ENCODE measurements at places on chromosomes 5 and 9.

GRCh38 chr9:35258660-35259474 is 97.1 kb downstream of the UNC13B start:
- DNase-seq = peak; percentile 19

- peak; percentile 59 for DNase-seq
Observed at GRCh38 chr9:120394058-120394669, 185.8 kb downstream of the CDK5RAP2 start.

GRCh38 chr5:141234109-141234667 is 11.0 kb upstream of the PCDHB15 start:
- no peak for DNase-seq

DNA sequence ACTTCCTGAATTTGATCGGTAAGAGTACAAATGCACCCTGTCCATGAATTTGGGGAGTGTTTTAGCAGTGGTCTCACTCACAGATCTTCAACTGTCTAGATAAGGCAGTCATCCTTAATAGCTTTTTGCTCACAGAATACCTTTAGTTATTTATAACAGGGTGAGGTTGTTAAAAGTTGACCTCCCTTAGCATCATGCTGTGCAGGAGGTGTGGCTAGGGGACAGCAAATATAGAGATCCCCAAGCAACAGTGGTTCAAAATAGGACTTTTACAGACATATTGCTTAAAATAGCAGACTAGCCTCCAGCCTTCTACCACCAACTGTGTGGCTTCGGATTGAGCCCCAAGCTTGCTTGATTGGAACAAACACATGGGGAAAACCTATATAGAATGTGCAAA is 724.4 kb downstream of the TLE1 start:
- DNase-seq = no peak

DNA sequence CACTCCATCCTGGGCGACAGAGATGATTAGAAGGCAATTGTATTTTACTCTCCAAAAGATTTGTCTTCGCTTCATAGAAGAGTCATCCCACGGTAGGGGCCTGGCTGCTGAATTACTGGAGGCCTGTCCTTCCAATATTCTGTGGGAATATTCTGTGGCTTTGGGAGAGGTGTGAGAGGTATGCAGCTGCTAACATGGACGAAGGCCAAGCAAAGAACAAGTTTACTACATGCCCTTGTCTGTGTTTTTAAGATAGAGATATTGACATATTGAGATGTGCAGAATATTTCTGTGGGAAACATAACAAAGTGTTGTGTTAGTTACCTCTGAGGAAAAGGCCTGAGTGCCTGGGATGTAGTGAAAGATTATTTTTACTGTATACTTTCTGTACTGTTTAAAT is 71.8 kb upstream of the SMIM15 start:
- DNase-seq = no peak

GRCh38 chr9:14103115-14103514 is 210.8 kb downstream of the NFIB start:
- DNase-seq = no peak

- DNase-seq = peak; percentile 72
Observed at GRCh38 chr5:140298183-140298601, 4.7 kb downstream of the PFDN1 start.

- DNase-seq = no peak
Observed at GRCh38 chr9:25212361-25212760, 465.9 kb downstream of the TUSC1 start.

DNA sequence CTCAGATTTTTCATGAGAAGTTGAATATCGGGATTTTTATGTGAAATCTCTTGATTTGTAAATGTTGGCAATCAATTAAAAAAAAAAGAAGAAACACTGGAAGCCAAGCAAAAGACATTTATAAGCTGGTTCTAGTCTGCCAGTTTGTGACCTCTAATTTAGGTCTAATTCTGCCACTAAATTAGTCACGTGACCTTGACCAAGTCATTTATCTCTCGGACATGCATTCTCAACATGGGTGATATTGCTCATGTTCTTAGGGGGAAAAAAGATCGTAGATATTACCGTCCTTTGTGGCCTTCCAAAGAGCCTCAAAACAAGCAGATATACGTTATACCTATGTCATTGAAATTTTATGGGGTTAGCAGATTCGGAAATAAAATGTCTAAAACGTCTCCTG is 52.9 kb upstream of the PTPDC1 start:
- no peak for DNase-seq

- no peak for DNase-seq
Observed at GRCh38 chr5:92070786-92071185, 687.7 kb upstream of the ARRDC3 start.

GRCh38 chr9:94746541-94747370 is 20.3 kb downstream of the AOPEP start:
- DNase-seq = no peak

GRCh38 chr5:1130218-1130946 is 18.5 kb upstream of the SLC12A7 start:
- DNase-seq = no peak

DNA sequence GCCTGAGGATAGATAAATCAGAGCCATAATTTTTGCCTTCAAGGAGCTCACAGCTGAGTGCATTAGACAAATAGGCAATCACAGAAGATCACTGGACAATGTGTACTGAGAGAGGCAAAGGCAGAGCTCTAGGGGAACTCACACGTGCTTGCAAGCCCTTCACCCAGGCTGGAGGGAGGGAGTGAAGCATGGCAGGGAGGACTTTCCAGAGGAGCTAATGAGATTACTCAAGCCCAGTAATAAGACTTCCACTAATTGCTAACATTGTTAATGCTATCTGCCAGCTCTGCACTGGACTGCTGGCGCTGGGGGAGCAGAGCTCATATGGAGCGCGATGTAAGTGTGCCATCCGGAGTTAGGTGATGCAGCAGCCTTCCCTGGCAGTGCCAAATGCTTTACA is 408.4 kb downstream of the NTRK2 start:
- no peak for DNase-seq

DNA sequence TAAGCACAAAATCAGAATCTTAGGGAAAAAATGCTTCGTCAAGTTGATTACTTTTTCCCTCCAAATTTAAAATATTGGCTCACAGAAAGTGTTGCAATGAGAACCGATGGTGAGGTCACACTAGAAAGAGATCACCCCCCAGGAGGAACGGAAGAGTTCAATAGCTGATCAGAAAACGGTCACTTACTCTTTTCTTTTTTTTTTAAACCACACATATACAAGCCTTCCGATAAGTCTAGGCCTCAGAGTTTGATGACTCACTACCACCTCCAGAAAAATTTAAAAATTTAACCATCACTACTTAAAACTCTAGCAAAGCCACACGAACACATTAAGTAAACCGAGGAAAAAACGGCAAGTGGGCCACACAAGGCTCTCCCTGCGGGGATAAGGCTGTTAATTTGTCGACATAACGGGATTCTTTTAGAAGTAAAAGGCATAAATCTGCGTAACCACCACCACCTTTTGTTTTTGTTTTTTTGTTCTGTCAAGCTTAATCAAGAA is 1.2 kb downstream of the SURF4 start:
- DNase-seq = no peak

GRCh38 chr9:101639785-101640665 is 45.3 kb upstream of the PPP3R2 start:
- no peak for DNase-seq

- DNase-seq = no peak
Observed at GRCh38 chr5:169181814-169182213, 119.1 kb downstream of the SLIT3 start.

- DNase-seq = no peak
Observed at GRCh38 chr5:18312016-18312415, 677.8 kb downstream of the TAF11L14 start.

- no peak for DNase-seq
Observed at GRCh38 chr9:113769412-113769811, 106.7 kb upstream of the ZNF618 start.

GRCh38 chr5:155633338-155633957 is 619.9 kb downstream of the KIF4B start:
- DNase-seq = no peak

- DNase-seq = no peak
Observed at GRCh38 chr5:79023348-79023747, 38.2 kb upstream of the ARSB start.

DNA sequence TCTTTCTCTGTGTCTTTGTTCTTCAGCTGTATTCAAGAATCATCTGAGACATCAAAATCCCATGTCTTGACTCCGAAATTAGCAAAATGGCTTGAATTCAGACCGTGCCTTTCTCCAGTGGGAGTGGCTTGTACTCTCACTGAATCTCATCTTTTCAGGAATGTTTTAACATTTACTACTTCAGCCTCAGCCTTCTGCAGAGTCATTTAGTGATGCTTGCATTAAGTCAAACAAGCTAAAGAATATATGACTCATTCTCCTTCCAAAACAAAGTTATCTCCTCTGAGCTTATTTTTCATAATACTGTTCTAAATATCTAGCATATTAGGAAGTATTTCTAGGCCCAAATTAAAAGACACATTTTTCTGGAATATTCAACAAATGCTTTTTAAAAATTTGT is 205.3 kb downstream of the CDH10 start:
- no peak for DNase-seq

DNA sequence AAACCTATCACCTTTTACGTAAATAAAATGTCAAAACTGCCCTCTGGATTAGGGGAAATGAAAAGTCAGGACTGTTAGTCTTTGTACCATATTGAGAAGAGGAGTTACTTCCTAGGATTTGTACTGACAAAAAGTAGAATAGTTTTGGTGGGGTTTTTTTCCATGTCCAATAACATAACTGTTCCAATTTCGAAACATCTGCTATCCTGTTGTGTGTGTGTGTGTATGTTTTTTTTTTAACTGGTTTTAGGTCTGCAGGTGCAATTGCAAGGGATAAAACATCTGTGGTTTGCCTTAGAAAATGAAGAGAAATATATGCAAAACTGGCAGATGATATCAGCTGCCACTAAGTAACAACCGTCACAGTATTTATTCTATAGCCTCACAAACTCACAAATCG is 506.8 kb downstream of the NFIB start:
- no peak for DNase-seq

DNA sequence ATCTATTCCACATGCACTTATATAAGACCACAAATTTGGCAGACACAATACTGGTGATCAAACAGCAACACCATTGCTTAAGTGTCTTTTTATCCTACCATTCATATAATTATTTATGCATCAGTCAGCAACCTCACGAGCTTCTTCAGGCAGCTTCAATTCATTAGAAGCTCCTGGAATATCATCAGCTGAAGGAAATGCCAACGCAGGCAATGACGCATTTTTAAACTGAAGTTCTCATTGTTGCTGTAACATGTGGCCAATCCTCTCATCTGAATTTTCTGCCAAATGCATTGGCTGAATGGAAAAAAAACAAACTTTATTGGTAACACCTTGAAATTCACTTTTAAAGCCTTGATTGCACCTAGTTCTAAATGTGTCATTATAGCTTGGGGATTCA is 376.4 kb upstream of the RGMB start:
- DNase-seq = no peak

- peak; percentile 90 for DNase-seq
Observed at GRCh38 chr9:96344458-96345180, 38.9 kb downstream of the SLC35D2 start.

DNA sequence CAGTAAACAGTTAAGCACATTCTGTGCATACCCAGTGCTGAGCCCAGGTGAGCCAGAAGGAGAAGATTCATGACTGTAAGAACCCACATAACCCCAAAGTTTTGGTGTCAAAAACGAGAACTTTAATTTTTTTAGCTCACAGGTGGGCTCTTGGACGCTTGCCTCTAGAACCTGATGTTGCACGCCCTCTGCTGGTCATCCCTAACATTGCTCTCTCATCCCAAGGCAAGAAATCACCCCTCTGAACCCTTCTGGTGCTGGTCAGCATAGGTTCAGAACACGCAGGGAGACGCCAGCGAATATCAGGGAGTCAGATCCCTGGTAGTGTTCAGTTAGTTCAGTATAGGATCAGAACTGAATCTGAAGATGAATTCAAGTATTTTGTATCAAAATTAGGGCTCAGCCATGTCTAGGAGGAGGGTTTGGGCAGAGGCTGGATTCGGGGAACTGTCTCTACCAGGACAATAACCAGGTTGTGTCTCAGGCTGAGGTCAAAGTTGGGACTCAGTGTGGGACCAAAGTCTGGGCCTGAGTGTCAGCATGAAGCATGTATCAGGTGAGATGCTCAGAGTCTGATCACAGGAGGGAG is 4.1 kb upstream of the DNAJB5 start:
- no peak for DNase-seq

DNA sequence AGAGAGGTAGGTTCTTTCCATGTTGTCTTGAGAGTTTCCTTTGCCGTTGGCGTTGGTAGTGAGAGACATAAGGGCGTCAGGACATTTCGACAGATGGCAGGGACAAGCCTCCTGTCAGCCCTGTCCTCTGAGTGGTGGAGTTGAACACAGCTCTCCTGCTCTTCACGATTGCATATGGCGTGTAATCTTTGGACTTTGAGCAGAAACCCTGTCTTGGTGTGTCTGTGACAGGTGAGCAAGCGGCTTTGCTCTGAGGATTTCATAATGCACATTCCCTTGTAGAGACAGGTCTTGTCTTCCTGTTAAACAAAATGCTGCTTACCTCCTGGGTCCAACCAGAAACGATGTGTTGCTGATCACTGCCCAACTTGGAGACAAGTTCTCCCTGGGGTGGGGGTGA is 146.5 kb downstream of the NXNL2 start:
- DNase-seq = no peak

GRCh38 chr9:134944916-134945315 is 27.2 kb upstream of the FCN1 start:
- no peak for DNase-seq

GRCh38 chr9:136613824-136614371 is 48.8 kb upstream of the EGFL7 start:
- DNase-seq = no peak

GRCh38 chr5:148730270-148730669 is 75.9 kb upstream of the HTR4 start:
- no peak for DNase-seq

- no peak for DNase-seq
Observed at GRCh38 chr5:176552332-176552869, 3.3 kb downstream of the CDHR2 start.

DNA sequence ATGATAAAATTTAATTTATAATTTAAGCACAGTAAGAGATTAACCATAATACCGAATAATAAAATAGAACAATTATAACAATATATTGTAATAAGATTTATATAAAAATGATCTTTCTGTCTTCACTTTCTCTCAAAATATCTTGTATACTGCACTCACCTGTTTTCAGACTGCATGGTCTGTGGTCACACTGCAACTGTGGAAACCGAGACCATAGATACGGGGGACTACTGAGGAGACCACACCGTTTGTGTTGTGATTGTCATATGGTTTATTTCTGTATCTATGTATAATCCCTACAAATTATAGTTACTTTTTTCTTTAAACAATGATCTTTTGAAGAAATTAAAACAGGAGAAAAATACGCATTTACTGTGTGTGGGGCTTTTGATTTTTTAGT is 78.8 kb upstream of the TNFAIP8 start:
- no peak for DNase-seq

DNA sequence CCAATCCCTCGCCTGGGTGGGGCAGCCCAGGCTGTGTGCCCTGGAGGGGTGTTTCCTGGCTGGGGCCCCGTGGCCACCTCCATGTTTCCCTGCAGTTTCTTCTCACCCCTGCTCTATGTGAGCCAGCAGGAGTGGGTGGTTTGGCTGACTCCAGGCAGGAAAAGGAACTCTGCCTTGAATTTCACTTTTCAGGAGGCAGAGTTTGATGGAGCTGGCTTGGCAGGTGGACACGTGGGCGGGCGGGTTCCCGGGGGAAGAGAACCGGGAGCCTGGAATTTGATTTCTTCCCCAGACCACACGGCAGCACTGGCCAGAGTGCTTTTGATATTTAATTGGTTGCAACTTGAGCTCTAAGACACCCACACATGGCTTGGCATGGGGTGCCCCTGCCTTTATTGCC is 119.8 kb upstream of the PANK3 start:
- no peak for DNase-seq
